Stimulated activated CD8-positive, alpha-beta memory T cell treated with anti-CD3 and anti-CD28 coated beads, Interleukin-7, amount 100 ng/mL, for 48 hours (primary cell): ENCODE measurements at places on chromosomes 7 and 10.

GRCh38 chr7:100371561-100372171 is 1.6 kb upstream of the PILRA start:
- no peak for DNase-seq

GRCh38 chr7:64602086-64602485 is 39.2 kb upstream of the ZNF680 start:
- no peak for DNase-seq

- no peak for DNase-seq
These were observed 273.5 kb downstream of the FGFR2 start for GRCh38 chr10:121324678-121325213.

- no peak for DNase-seq
These were observed 3.4 kb downstream of the GPR85 start for GRCh38 chr7:113083132-113083815.

GRCh38 chr10:88792661-88793060 is 9.9 kb upstream of the LIPM start:
- DNase-seq = no peak

DNA sequence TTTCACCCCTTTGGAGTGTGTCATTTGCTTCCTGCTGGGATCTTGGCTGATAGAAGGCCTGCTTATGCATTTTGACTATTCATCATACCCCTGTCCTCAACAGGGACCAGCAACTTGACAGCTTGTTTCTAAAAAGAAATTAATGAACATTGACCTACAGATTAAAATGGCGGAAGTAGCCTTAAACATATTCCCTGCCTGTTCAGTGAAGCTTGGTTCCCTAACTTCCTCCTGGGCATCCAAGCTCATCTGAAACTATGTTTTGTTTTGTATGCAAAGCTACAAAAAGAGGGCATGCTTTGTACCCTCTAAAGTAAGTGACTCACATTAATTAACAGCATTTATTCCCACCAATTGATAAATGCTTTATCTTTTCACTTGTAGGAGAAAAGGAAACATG is 26.8 kb upstream of the CDK14 start:
- DNase-seq = no peak

DNA sequence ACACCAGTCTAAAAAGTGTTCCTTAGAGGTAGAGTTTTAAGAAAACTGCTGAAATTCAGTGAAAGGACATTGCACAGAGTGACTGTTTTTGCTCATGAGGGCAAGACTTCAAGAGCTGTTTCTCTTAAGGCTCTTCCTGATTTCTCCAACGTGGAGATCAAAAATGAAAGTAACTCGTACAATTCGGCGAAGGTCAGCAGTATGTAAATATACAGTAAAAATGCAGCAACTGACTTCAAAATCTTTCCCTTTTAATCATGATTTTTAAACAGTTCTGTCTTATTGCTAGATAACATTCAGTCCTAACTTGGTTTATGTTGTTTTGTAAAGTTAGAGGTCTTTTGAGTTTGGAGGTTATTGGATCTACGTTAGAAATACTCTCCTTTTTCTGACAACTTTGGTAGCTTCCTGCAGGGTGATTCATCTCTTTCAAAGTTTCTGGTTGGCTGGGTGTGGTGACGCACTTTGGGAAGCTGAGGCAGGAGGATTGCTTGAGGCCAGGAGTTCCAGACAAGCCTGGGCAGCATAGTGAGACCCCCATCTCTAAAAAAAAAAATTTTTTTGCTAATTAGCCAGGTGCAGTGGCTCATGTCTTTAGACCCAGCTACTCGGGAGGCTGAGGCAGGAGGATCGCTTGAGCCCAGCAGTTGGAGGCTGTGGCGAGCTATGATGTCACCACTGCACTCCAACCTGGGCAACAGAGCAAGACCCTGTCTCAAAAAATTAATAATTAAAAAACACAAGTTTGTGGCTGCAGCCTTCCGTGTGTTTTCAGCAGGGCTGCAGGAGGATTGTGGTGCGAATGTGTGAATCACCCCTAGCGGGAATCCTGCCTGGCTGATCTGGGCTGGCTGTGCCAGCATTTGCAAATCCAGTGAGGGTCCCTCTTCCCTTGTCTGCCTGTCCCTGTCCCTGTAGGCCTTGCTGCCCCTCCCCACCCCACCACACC is 29.2 kb upstream of the AP5Z1 start:
- DNase-seq = no peak

DNA sequence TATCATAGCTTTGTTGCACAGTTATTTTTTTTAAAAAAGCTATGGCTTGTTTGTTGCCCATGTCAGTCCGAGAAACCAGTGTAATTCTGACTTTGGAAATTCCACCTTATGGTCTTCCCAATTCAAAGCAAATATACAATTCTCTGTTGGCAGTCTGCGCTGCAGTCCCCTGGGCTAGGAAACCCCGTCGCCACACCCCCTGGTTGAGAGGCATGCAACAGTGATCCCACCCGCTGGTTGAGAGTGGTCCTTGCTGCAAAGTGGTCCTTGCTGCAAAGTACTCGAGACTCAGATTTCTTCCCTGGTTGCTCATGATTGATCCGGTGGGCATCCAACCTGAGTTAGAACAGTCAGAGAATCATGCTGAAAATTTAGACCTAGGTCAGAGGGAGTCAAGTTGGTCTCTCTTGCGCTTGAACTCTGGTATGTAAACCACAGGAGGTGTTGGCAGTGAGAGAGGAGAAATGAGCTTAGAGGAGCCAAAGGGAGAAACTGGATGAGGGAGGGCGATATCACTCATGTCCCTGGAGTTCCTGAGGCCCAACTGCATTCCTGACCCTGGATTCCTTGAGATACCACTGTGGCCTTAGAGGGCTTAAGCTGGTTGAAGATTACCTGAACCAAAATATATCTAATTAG is 45.0 kb upstream of the STK17A start:
- no peak for DNase-seq

GRCh38 chr7:2824678-2825461 is 19.2 kb downstream of the GNA12 start:
- DNase-seq = no peak

DNA sequence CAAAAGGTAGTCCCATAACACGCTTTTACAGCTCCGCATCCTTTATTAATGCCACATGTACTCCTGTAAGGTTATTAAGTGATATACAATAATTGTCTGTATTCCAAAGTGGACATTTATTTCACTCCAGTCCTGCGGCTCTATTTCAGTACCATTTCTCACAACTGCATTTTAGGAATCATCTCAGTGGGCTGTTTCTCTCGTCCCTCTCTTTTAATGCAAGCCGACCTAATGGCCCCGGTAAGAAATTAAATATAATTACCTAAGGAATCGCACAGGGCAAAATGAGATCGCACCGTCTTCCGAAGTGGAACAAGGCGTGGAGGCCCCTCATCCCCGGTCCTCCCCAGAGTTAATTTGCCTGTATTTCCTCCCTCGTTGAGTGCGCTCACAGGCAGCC is 216.5 kb downstream of the RAB11FIP2 start:
- no peak for DNase-seq

DNA sequence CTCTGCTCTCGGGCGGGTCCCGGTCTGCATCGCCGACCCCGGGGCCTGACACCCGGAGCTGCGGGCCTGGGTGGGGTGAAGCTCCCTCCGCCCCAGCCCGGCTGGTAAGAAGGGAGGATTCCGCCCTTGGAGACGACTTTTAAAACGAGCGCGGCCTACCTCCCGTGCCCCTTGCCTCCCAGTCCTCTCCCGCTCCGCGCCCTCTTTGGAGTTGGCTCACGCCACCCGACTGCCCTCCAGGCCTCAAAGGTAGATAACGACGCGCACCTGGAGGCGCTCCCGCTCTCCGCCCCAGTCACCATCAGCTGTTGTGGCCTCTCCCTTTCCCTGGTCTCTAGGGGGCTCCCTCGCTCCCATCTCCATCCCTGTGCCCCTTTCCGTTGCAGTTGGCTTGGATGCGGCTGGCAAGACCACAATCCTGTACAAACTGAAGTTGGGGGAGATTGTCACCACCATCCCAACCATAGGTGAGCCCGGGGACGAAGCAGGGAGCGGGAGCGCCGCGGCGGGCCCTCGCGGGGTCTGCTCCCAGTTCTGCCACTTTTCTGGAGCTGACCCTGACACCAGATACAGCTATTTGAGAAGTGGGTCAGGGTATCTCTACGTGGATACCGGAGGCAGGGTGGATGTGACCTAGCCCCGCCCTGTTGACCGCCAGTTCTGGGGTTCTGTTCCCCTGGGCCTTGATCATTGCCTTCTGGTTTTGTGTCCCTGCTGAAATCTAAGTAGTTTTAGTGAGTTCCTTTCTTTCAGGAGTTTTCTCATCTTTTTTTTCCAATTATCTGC is 679 bp downstream of the ARF5 start:
- DNase-seq = no peak

DNA sequence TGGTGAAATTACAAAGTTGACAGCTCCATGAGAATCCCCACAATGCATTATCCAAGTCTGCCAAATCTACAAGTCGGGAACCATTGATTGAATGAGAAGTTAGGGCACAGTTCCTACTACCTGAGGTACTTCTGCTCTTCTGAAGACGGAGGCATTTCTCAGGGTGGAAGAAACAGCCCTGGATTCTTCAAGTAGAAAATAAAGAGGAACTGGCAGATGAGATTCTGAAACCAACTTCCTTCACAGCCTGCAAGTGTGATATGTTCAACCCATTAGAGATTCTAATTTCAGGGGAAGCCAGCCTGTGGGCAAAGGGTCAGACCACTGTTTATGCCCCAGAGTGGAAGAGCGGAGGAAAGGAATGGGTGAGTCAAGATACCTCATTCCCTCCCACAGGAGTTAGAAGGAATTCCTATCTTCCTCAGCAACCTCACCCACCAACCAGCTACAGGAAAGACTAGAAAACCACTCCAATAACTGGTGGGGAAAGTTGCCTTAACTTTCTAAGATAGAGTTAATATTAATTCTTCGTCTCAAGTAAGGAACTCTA is 50.5 kb upstream of the BMPER start:
- no peak for DNase-seq

DNA sequence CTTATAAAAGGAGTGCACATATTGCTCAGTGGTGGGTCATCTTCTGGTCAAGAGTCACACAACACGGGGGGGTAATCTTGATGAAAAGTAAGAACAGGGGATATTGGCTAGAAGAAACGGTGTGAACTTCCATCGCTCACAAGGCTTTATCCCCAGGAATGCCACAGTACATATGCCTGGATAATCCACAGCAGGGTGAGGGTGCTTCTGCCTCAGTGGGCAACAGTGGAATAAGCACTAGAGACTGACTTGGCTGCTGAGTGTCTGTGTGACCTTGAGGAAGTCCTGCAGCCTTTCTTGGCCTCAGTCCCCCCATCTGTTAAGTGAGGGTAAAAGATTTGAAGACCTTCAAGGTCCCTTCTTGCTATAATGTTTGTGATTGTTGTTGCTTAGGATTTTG is 44.9 kb upstream of the SHH start:
- DNase-seq = no peak

DNA sequence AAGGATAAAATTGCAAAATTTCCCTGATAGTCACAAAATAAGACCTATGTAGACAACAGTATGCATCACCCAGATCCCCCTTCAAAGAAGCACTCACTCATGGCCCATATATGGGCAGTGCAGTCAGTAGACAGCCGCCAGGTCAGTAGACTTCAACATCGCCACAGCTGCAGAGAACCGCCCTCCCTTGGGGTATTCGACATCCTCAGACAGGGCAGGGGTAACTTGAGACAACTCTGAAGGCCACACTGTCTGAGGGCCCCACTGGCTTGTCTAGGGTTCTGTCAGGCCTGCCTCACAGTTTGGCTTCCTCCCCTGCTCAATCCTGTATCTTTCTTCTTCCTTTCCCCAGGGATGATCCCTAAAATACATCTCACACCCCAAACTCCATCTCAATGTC is 172.3 kb downstream of the IMMP2L start:
- no peak for DNase-seq

DNA sequence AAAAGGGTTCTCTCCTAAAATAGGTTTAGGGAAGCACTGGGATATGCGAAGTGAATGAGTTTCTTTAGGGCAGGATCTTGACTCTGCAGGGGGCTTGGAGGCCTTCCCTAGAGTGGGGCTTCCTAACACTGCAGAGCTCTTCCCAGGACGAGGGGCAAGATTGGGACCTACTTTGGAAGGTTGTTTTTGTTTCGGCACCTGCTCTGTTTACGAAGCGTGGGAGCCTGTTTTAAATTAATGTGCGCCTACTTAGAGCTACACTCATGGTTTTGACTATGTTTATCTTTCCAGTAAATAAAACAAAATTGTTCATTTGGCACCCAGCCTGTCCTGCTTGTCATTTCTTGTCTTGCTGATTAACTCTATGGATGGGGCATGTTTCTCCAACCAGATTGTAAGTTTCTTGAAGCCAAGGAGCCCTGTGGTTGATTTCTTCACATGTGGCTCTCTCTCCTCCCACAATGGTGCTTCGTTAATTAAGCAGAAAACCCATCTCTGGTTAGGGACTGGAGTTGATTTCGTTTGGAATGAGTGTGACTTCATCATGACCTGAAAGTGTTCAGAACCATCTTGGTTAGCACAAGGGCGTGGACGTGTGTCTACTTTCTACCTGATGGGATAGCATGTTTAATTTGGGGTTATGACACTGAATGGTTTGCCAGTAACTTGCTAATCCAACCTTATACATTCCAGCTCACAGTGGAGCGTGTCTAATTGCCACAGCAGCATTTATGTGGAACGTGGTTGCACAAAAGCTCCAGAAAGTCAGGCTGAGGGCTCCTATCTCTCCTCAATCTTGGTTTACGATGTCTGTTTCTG is 98.1 kb downstream of the TCF7L2 start:
- DNase-seq = no peak

DNA sequence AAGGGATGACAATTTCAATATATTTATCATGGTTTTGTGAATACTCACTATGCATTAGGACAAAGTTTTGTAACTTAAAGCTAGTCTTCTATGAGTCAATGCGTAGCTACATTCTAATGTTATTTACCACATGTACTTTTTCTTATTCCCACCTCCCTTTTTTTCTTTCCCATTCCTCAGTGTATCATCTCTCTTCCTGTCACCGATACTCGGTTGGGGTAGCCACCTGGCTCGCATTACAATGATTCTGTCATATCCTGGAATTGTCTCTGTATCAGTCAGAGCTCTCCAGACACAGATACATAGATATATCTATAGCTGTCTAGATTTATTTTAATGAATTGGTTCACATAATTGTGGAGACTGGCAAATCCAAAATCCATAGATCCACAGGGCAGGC is 9.8 kb upstream of the RALA start:
- no peak for DNase-seq

DNA sequence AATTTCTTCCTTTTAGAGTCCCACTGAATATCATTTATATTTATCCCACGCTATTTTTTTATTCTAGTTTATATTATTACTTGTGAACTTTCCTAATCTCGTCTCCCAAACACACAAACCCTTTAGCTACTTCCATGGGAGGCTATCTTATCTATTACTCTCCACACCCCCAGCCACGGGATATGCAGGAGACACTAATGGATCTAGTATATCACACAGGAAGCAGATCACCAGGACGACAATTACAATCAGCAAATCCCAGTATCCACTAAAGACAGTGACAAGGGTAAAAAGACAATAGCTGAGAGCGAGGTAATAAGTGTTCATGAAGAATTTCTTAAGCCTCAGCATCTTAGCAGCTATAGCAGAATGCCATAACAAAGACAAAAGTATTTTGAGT is 3.8 kb upstream of the AKR1E2 start:
- DNase-seq = no peak

DNA sequence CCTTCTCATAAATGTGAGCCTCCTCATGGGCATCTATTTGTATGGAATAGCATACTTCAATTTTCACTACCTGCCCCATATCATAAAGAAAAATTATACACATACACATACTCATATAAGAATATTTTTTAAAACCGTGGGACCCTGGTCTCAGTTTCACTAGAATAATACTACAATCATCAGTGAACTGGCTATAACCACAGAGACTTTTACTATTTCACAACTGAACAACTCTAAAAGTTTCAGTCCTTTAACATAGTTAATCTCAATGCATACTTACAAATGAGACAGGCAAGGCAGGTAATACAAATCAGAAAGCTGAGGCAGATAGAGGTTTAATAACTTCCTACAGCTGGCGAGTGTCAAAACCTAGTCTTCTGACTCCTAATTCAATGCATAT is 83.1 kb downstream of the LRRN3 start:
- no peak for DNase-seq
